Cerebellar nuclear complex (tissue), 1 donor: ENCODE measurements at places on chromosomes 4 and X.

GRCh38 chr4:38834570-38834969 lies 22.0 kb downstream of the TLR6 start:
- no peak for DNase-seq

GRCh38 chrX:149962859-149963757 lies 24.8 kb upstream of the EOLA2 start:
- no peak for DNase-seq

- DNase-seq, result no peak
Observed at GRCh38 chr4:5858020-5858769, 34.7 kb downstream of the CRMP1 start.

DNA sequence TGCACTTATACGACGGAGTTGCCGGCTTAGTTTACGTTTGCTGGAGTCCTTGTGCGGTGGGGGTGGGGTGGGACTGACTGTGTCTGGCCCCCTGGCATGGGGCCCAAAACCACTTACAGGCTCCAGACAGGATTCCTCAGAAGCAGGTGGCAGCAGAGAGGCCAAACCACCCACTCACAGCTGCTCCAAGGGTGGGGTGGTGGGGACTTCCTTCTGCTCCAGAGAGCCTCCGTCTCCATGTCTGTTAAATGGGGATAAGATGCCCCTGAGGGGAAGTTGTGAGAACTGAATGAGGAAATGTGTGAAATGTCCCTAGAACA lies 36.7 kb downstream of the PSAPL1 start:
- DNase-seq, result no peak

- DNase-seq, result peak; percentile 2
Observed at GRCh38 chr4:81807386-81807785, 335.7 kb upstream of the RASGEF1B start.
